Bronchial epithelial cell (primary cell): ENCODE measurements at places on chromosomes 11 and 22. TPM values are rescaled to one million over a fixed set of nuclear protein-coding genes. Genes with fewer than 3 reads are reported as not detected.

The B4GALNT4 gene
- 10.8 and 11.4 TPM in 2 replicates for total RNA-seq

The SPDYC gene
- not detected in 2 replicates for total RNA-seq

The OR8B2 gene
- not detected in 2 replicates for total RNA-seq

The PRR33 gene
- not detected in 2 replicates for total RNA-seq

The HORMAD2 gene
- not detected in 2 replicates for total RNA-seq

The TSSK2 gene
- total RNA-seq, result not detected in 2 replicates

The STIM1 gene
- 60.8 and 86.9 TPM in 2 replicates for total RNA-seq

The MPPED1 gene
- total RNA-seq, result not detected in 2 replicates

The APOA5 gene
- total RNA-seq, result not detected in 2 replicates

The MRGPRX2 gene
- not detected in 2 replicates for total RNA-seq

The OR4P4 gene
- total RNA-seq, result not detected in 2 replicates

The NXPE2 gene
- not detected in 2 replicates for total RNA-seq

The MRGPRE gene
- not detected in 2 replicates for total RNA-seq

The TRIM29 gene
- total RNA-seq, result 146 and 441 TPM in 2 replicates

The OR5B21 gene
- total RNA-seq, result not detected in 2 replicates

The PDGFB gene
- 1.1 and 5.6 TPM in 2 replicates for total RNA-seq

The OR4A16 gene
- total RNA-seq, result not detected in 2 replicates

The NRGN gene
- total RNA-seq, result not detected in 2 replicates

The MMP11 gene
- 0.38 and 0.53 TPM in 2 replicates for total RNA-seq

The FXYD6 gene
- total RNA-seq, result not detected in 2 replicates

The DSCAML1 gene
- total RNA-seq, result under 0.01 TPM in 1 of 2 replicates, not detected in the other

The H19 gene
- total RNA-seq, result 19.7 and 59.4 TPM in 2 replicates

The SMTNL1 gene
- total RNA-seq, result not detected in 2 replicates
